ENCODE measurements at places on chromosomes 7 and 10. TPM values are rescaled to one million over a fixed set of nuclear protein-coding genes. Genes with fewer than 3 reads are reported as not detected.
A peak's percentile ranks its signal among the peaks of the same experiment; 100 is the strongest.

DNA sequence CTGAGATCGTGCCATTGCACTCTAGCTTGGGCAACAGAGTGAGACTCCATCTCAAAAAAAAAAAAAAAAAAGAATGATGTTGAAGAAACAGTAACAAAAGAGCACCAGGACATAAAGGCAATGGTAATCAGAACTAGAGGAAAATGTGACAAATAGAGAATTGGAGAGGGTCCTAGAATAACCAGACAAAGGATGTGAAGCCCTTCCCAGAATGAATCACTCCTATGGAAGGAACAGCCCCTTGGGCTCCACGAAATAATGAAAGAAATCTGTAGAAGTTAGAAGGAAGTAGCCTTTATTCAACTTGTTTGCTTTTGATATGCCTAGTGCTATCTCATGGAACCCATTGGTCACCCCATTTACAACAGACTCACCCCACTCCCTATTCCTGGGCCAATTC lies 169.2 kb downstream of the SUGCT start:
- DNase-seq, result no peak

DNA sequence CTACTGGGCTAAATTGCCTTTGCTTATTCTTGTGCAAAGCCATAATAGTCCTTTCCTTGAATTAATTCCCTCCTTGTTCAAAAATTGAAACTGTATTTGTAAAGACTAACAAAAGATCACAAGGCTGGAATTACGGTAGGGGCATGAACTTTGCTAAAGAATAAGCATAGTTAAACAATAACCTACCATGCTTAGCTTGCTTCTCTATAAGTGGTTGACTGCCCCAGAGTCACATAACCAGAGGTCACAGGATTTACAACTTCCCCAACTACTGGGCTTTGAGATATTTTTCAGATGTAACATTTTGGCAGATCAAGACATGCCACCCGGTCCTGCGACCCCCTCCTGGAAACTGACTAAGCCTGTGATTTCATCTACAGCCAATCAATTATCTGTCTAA lies 181.4 kb downstream of the GPAM start:
- DNase-seq, result no peak

- no peak for DNase-seq
Measured at GRCh38 chr7:134739362-134739761, 40.1 kb upstream of the CALD1 start.

DNA sequence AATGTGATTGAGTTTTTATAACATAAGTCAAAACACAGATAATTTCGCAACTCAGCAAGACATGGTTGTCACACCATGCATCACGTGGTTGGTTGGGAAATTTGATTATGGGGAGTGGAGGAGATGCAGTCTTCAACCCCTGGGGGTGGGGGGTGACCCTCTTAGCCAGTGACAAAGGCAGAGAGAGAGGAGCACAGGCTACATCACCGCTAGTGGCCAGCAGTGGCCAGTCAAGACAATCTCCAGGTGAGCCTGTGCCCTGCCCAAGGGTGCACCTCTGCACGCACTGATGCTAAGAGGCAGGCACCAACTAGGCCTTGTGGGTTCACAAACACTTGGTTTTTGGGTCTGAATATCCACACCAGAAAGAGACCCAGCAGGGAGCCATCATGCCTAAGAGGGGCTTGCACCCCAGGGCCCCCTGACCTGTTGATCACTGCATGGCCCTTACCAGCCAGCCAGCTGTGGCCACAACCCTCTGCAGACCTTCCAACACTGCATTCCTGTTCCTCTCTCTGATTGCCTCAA lies 244.4 kb downstream of the FANK1 start:
- DNase-seq, result no peak

DNA sequence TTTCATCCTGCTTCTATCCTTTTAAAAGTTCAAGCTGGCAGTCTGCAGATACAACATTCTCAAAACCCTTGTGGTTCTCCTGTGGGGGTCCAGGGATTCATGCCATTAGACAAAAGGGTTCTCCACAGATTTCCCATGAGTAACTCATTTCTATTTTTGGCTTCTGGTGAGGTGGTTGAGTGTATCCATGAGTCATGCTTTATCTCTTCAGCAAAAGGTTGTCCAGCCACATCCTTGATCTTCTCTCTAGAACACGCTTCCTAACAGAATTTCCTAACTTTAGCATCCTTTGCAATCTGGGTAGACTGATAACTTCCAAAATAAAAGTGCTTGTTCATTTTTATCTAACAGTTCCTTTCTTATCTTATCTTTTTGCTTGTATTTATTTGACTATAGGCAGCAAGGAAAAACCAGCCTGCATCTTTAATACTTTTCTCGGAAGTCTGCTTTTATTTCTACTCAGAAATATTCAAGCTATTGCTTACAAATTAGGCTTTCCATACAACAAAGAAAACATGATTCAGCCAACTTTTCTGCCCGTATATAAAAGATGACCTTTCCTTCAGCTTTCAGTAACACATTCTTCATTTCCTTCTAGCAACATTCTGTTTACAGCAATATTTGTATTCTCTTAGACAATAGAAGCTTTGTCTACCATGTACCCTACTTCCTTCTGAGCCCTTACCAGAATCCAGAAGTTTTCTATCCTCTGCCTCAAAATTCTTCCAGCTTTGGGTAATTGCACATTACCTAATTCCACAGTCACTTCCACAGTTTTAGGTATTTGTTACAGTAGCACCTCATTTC lies 79.3 kb upstream of the IL6 start:
- no peak for DNase-seq

DNA sequence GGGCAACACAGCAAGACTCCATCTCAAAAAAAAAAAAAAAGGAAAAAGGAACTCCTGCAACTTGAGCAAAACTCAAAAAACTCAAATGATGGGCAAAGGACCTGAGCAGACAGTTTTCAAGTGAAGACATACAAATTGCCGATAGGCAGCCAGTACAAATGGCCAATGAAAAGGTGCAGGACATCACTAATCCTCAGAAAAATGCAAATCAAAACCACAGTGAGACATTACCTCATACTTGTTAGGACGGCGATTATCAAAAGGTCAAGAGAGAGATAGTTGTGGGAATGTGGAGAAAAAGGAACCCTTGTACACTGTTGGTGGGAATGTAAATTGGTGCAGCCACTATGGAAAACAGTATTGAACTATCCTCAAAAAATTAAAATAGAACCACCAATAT lies 16.8 kb downstream of the SVOPL start:
- DNase-seq, result no peak

- DNase-seq, result no peak
Measured at GRCh38 chr10:112250555-112250954, 32.6 kb upstream of the TECTB start.

DNA sequence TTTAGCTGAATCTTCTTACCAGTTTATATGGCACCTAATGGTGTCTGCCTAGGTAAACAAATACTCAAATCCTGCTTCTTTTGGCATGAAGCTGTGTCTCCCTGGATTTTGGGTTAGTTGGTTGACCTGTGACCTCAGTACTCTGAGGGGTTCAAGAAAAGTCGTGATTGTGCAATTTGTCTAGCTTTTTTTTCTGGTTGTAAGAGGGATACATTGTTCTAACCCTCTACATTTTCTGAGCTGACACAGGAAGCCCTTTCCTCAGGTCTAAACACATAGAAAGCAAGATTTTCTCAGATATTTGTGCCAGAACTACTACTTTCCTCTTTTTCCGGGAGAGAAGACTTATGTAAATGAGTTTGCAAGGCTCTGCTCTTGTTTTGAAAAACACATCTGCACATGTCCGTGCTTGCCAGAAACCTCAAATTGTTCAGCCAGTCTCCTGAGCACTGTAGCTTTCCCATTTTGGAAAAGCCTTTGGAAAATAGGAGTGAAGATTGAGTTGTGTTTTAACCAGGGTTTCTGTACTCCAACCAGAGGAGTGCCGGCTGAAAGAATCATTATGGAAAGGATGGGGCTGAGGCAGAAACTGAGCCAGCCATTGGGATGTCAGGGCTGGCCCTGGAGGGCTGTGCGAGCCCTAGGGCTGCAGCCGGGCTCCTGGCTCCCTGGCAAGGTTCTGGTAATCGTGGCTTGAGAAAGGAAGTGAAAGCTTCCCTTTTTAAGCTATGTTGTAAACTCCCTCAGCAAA lies 31.3 kb upstream of the CXCL12 start:
- no peak for DNase-seq

DNA sequence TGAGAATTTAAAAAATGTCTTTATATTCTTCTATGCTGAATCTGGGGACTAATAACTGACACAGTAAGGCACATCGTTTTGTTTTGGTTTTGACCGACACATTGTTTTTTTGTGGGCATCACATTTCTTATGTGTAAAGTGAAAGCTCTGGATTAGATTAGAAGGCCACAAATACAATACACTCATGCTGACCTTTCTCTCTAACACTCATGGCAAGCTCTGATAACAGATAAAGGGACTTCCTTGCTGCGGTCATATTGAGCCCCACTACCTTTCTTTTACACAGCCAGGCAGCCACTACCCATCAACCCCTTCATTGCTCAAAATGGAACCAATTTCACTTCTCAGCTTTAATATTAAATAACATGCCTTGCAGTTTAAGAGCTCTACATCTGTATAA lies 26.0 kb downstream of the PPP1R3A start:
- no peak for DNase-seq

GRCh38 chr10:94403380-94404213 lies 1.3 kb downstream of the TBC1D12 start:
- peak; percentile 91 for DNase-seq

GRCh38 chr7:41431671-41432070 lies 271.2 kb downstream of the INHBA start:
- DNase-seq, result no peak

DNA sequence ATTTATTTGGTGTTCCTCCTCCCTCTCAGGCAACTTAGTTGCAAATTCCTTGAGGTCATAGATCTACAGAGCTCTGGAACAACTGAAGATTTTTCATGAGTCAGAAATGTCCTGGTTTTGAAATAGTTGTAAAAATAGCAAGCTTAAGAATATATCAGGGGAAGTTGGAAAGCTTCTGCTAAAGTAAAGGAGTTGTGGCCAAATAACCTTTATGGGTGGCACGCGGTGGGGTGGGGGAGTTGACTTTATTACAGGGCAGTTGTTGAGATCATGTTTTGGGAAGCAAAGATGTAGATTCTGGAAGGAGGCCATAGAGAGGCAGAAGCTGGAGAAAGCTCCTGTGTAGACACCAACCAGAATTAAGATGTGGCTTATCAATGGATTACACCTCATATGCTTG lies 326.0 kb upstream of the MTPN start:
- DNase-seq, result no peak

DNA sequence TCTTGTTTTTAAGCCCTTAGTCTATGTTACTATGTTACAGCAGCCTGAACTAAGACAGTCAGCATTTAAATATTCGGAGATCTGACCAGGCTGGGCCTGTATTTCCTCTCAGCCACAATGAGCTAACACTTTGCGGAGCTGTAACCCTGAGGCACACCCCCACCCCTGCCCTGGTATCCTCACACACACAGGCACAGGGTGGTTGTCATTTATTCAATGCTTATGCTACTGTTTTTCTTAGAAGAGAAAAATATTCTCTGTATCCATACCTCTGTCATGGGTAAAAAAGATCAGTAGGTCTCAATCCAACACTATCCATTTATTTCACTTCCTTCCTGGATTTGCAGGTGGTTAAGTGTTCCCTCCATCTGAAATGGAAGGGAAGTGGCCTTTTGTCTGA lies 80.3 kb upstream of the TRIL start:
- no peak for DNase-seq

- DNase-seq, result no peak
Measured at GRCh38 chr7:42070068-42070467, 166.9 kb downstream of the GLI3 start.

Gene CLCN1
- total RNA-seq, result not detected

Gene ITGA8
- 221 TPM for total RNA-seq

Gene DCLRE1A
- 5.5 TPM for total RNA-seq

Gene FAM25C
- not detected for total RNA-seq

Gene CEP55
- 1.1 TPM for total RNA-seq

Gene GTPBP10
- total RNA-seq, result 21.0 TPM

Gene RNF32
- total RNA-seq, result 0.33 TPM

Gene CPN1
- not detected for total RNA-seq

Gene SPDYE2B
- total RNA-seq, result not detected
